ENCODE measurements at places on chromosomes 3 and 15. TPM values are rescaled to one million over a fixed set of nuclear protein-coding genes. Genes with fewer than 3 reads are reported as not detected.

DNA sequence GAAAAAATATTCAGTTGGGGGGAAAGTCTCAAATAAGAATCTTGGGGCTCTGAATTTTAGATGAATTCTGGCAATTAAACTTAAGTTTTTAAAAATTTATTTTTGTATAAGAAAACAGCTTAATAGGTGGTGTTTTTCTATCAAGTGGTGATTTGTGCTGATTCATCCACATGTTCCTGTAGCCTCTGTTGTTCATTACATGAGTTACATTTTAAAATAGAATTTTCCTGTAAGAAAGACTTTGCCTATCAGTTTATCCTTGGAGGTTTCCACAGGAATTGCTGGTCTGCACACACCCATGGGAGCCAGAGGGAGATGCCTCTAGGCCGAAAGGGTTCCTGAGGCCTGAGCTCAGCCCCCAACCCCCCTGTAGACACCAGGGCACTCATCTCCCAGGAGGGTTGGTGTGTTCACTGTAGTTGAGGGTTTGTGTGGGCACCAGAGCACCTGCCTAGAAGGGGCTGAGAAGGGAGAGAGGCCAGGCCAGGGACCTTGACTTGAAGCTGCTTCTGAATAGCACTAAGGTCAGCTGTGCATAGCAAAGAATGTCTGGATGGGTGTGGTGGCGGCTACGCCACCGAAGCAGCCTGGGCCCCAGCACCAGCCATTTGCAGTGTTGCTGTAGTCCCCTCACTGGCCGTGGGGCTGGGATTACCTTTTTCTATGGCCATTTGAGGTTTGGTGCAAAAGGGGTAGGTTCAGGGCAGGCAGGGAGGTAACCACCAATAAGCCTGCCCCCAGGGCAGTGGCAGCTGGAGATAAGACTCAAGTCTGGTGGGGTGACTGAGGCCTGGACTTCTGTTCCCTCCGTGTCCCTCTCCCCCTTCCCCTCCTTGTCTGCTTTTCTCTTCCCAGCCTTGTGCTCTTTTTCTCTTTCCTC, 11.9 kb downstream of the DNAJA4 start:
- no peak for DNase-seq

DNA sequence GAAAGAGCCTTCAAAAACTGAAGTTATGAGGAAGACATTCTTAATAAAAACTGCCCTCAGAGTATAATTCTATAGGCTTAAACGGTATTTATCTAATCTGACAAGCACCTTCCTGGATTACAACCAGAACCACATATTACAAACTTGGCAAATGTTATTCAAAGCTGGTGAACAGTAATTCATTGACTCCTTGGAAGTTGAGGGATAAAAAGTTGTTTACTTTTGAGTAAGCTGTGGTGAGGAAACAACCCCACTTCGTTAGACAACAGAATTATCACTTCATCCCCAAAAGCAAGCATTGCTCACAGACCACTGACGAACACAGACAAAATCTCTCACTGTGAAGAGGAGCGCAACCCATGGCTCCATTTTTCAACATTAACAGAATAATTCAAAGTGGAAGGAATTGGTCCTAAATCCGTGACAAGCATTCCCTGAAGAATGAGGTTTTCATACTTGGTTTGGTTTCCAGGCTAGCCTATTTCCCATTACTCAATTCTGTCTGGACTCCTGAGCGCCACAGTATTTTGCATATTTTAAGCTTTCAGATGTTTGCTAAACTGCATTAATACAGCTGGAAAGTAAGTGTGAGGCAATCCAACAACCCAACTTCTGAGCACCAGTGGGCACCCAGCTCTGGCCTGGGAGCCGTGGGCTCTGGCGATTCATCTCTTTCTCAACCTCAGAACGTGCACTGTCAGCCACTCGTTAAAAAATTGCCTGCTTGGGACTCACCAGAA, 32.7 kb downstream of the LRIG1 start:
- DNase-seq, result no peak

- DNase-seq, result no peak
Measured at GRCh38 chr15:65044724-65045481, at the start of gene SLC51B. Gene SLC51B (plus strand): TSS chr15:65045387. CDS start chr15:65050005, 4,618 bp downstream.

SLC2A2 gene
- not detected for total RNA-seq

DNA sequence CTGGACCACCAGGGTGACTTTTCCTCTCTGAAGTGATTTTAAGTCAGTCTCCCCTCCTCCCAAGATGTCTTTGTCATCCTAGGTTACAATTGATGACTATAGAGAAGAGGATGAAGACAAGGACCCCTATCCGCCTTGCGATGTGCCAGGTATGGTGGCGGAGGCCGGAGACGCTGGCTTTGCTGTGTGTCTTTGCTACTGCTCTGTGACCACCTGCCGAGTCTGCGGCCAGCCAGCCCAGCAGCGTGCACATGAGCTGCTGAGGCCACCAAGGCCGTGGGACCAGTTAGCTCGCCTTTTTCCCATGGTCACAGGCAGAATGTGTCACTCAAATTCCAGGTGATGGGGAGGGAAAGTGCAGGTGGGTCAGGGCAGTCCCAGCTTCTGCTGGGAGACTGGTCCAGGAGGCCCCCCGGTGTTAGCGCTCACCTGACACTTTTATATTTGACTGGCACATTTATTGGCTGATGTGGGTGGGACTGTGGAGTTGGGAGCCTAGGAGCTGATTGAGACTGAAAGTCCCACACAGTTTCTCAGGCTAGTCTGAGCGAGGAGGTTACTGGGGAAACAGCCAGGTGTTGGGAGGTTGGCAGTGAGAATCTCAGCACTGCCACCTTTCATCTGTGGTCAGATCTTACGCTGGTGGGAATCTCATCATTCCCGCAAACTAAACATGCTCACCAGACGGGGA, 114.1 kb downstream of the CHDH start:
- DNase-seq, result no peak

FXR1 gene
- total RNA-seq, result 203 TPM

GRCh38 chr15:74196175-74196574, 6.4 kb downstream of the STRA6 start:
- no peak for DNase-seq

DNA sequence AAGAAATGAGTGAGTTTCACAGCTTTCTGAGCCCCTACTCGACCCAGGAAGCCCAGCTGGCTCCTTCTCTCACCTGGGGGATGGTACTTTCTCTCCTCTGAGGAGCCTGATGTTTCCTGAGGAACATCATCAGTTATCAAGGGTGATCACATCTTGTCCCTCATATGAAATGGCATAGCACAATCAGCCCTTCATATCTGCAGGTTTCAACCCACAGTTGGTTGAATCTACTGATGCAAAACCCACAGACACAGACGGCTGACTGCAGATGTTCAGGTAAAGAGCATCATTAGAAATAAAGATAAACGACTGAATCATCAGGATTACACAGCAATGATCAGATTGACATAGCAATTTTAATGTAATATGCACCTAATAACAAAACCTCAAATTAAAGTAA, 93.6 kb upstream of the OSTN start:
- DNase-seq, result no peak

DNA sequence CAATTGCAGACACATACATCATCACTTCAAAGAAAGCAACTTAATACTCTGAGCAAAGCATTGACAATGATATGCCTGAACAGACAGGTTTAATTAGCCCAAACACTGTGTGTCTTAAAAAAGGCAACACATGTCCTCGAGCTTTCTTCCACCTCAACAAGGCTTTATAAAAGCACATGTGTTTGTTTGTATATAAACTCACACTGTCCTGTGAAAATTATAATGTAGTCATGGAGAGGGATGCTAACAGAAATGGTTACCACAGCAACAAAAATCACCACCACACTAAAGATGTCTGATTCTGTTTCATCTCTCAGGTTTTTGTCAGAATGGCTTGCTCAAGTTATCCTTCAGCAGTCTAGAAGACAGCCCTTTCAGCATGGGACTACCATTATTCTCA, 314.7 kb downstream of the MAGI1 start:
- no peak for DNase-seq

DNA sequence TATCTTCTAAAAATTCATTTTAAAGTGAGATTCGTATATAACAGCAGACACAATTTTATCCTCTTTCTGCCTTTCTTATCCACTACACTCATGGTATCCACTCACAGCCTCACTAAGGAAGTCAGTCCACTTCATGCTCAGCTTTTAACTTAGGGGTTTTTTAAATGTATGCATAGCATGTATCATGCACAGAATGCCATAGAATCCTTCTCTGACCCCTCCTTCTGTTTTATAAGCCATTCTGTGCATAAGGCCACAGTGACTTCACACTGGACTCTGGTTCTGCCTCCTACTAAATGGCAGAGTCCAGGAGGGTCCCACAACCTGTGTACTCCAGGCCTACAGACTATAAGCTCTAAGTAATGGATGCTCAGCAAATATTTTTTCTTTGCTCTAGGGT, 129.2 kb downstream of the ATG7 start:
- DNase-seq, result no peak

DNA sequence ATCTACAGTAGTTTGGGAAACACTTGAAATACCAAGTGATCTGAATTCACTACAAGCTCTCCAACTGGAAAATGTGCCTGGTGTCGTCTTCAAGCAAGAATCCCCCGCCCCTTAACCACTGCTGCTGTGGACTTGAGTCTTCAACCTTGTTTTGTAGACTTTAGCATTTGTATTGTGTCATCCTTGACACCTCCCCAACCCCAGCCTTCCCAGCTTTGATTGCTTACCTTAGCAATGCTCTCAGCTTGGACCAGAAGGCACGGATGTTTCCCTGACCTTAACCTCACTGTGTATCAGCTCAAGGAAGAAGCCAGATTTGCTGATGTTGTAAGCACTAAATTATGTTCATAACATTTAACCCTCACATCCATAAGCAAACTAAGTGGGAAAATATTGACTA, 146.4 kb downstream of the IGF1R start:
- no peak for DNase-seq

HTR3E gene
- not detected for total RNA-seq

GRCh38 chr3:152196782-152197181, 71.9 kb upstream of the MBNL1 start:
- no peak for DNase-seq

LDHAL6B gene
- not detected for total RNA-seq
